Naive thymus-derived CD4-positive, alpha-beta T cell (primary cell): ENCODE measurements at places on chromosomes 16 and 17.
A peak's percentile ranks its signal among the peaks of the same experiment; 100 is the strongest.

DNA sequence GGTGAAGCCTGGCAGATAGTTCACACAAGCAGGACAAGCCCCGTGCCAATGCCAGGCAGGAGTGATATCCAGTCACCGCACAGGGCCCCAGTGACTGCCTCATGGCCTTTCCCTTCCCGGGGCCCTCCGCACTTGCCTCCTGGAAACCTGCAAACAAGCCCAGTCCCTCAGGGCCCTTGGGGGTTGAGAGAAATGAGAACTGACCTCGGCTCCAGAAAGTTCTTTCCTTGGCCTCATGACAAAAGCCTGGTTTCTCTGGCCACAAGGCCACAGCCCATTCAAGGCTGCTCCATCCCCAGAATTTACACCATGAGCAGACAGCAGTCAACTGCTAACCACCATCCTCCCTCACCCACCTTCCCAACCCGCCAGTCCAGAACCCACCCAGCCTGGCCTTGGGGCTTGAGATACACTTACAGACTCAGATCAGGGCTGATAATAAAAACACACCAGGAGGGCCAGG, 77.6 kb downstream of the CCDC182 start:
- DNase-seq = no peak

- DNase-seq = no peak
Measured at GRCh38 chr16:57470711-57471110, 8.2 kb downstream of the POLR2C start.

GRCh38 chr17:29617481-29618271, 5.0 kb downstream of the CORO6 start:
- peak; percentile 85 for DNase-seq

- no peak for DNase-seq
Measured at GRCh38 chr17:6509031-6509771, 47.2 kb downstream of the PITPNM3 start.

DNA sequence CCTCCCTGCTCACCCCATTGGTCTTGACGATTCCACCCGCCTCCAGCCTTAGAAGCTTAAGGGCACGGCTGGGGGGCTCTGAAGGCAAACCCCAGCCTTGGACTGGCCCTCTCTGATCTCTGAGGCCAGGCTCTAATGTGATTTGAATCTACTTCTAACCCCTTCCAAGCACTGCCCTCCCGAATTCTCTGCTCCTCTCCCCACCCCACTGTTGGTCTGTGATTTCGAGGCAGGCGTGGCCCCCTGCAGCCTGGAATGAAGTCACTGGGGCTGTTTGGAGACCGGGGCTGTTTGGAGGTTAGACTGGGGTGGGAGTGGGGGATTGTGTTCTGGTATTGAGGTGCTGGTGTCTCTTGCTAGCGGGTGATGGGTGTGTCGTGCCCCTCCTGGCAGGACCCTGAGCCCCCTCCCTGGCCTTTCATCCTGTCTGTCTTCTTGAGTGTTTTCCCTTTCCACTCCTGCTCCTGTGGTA, 2.2 kb downstream of the GRB7 start:
- no peak for DNase-seq

GRCh38 chr16:23113185-23113584, 36.1 kb downstream of the USP31 start:
- no peak for DNase-seq

DNA sequence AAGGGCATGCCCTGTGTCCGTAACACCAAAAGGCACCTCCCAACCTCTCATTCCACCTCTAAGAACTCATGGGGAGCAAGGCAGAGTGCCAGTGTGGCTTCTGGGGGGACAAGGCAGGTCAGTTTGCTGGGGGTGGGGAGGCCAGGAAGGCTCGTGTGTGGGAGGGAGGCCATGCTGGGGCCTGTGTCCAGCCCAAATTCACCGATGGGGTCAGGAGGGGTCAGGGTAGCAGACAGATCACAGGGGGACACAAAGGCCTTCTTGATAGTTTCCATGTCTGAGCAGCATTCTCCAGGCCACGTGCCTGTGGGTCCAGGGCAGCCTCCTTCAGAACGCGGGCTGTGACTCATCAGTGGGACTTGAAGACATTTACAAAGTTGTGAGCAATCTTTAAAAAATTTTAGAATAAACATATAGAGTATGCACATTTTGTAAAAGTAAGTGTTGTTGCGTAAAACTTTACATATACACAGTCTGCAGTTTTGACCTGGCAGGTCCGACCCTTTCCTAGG, 20.9 kb downstream of the SPACA3 start:
- DNase-seq = no peak

- no peak for DNase-seq
Measured at GRCh38 chr17:19785854-19786253, 37.8 kb upstream of the ALDH3A1 start.

DNA sequence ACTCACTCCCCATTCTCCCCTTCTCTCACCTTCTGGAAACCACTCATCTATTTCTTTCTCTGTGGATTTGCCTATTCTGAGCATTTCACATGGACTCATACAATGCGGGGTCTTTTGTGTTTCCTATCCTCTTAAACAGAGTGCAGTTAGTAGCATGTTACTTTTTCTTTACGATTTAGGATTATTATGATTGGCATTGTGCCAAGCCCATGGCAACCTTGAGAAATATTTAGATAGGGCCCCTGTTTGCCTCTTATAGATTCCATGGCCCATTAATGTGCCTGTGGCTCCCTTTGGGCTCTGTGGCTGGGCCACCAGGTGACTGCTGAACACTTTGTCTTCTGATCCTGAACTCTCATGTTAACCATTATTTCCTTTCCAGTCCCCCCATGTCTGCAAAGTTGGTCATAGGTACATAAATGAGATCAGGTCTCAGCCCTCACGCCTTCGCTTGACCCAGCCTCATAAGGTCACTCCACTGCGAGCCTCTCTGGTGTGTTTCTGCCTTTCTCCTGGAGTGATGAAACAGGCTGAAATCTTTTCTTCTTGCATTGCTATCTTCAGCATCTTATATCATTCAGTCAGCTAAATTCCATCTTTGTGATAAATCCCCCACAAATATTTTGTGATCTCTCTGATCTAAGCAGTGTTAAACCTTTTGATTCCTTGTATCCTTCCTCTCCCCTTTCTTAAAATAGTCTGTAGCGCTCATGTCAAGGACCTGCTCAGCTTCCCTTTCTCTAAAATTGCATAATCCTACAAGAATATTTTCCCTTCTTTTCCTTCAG, 44.0 kb downstream of the MYH3 start:
- DNase-seq = no peak

DNA sequence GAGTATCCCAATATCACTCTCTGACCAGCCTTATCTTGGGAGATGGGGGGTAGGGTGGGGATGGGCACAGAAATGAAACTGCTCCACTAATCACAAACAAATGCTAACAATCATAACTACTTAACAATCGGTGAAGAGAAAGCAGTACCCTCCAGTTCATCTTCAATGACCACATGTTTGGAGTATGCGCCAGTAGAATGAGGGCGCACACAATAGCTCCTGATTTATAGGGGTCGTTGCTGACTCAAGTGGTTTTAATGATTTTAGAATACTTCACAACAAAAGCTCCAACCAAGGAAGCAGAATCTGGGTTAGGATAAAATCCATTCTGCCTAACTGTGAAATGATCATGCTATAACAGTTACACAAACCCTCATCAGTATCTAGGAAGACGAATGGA, 184.4 kb downstream of the AATF start:
- no peak for DNase-seq

GRCh38 chr16:3716831-3717234, 491 bp downstream of the TRAP1 start:
- no peak for DNase-seq

DNA sequence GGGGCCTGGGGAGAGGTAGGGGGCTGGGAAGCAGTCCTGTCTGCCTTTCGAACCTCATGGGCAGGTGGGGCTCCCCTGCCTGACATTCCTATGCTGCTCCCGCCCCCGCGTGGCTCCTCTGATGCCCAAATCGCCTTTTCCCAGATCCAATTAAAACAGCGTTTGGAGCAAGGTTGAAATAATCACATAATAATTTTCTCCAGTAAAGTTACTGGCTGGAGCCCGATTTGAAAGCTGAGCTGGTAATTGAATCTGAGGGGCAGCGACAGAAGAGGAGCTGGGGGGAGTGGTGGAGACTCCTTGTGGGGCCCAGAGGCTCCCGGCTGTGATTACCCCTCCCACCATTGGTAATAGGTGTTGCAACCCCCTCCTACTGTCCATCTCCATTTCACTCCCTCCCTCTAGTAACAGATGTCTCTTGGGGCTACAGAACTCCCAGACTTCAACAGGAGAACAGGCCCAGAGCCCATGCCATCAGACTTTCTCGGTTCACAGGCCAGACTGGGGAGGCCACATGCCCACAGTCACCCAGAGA, 38.9 kb upstream of the C1QL1 start:
- no peak for DNase-seq

DNA sequence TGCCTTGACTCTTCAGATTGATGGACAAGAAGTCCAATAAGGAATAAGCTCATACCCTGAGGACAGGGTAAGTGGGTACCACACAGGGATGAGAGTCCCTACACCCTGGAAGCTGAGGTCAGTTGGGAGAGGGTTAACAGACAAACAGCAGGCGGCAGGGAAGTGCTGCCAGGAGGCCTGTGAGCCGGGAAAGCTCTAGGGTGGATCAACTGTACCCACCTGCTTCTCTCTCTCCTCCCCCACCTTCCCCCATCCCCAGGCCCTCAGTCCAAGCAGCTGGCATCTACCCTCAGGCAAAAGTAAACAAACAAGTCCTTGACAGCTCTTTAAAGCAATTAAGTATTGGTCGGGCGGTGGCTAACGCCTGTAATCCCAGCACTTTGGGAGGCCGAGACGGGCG, 20.7 kb upstream of the MYLK3 start:
- DNase-seq = no peak

- DNase-seq = no peak
Measured at GRCh38 chr16:17335826-17336529, 134.8 kb downstream of the XYLT1 start.

DNA sequence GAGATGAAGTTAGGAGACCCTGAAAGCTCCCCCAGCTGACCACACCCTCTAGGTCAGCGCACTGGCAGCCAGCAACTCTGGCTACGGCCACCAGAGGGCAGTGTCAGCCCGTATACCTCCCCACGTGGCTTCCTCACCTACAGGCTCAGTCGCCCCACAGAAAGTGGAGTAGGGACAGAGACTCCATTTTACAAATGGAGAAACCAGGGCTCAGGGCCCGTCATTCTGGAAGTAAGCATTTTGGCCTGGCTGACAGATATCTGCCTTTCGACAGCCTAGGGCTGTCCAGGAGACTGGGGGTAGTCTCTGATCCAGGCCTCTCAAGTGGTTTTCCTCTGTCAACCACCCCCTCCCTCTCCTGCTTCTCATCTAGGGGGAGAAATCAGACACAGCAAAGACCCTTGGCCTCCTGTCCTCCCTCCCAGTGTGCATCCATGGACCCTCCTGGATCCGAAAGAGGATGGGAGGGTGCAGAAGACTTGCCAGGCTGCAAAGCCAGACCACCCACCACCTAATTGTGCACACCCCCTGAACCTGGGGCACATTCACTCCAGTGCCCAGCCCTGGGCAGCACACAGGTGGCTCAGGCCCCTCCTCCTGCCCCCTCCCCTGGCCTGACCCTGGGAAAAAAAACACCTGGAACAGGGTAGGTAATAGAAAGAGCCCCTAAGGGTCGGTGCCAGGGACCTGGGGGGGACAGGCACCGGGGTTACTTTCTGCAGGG, 3.8 kb upstream of the HAP1 start:
- DNase-seq = peak; percentile 63

DNA sequence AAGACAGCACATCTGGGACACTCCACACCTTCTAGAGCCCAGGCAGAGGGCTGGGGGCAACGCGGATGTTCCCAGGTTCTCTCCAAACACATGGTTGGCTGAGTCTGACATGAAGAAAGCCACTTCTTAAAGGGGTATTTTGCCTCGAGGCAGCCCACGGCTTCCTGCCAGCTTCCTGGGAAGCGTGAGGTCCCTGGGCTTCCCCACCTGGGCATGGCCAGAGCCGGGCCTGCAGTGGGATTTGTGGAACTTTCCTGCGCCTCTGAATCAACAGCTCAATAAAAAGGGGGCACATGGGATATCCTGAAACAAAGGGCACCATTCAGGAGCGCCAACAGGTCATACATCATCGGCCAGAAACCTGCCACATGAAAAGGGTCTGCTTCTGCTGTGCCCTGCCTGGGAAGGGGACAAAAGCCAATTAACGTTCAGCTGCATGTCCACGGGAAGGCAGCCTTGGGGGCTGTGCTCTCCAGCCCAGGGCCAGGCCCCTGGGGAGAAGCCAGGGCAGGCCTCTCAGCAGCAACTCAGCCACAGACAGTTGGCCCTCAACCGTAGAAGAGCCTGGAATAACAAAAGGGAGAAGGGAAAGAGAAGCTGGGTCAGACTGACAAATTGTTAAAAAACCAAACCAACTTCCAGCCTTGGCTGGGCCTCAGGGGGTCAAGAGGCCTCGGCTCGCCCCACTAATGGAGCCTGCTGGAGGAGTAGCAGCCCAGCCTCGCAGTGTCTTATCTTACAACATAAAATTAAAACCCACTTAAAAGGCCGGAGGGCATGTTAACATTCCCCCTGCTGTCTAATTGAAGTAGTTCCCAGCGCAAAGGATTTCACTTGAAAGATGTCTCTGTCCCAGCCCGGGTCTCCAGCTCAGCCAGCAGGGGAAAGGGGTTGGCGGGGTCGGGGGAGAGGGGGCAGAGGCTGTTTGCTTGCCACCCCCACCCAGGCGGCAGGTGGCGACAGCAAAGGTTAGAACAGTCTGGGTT, 34.2 kb downstream of the TBX4 start:
- no peak for DNase-seq

DNA sequence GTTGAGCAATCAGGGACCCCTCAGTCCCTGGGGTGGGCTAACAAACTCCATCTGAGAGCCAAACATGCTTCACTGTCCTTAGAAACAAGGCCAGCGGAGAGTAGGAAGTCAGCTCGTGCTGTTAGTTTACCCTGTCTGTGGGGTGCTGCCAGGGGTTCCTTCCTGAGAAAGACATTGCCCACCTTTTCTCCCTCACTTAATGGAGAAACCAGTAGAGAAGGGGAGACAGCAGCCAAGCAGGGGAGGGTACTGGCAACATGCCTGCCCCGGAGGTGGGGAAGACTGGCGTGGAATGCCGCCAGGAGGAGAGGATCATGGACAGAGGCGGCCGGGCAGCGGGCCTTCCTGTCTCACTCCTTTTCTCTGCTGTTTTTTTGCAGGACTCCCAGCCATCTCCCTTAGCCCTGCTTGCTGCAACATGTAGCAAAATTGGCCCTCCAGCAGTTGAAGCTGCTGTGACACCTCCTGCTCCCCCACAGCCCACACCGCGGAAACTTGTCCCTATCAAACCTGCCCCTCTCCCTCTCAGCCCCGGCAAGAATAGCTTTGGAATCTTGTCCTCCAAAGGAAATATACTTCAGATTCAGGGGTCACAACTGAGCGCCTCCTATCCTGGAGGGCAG, 19.9 kb downstream of the SP2 start:
- DNase-seq = no peak

- DNase-seq = no peak
Measured at GRCh38 chr17:69725146-69725545, 310.6 kb downstream of the MAP2K6 start.

- DNase-seq = no peak
Measured at GRCh38 chr17:81716674-81716996, 4.6 kb downstream of the SLC25A10 start.

DNA sequence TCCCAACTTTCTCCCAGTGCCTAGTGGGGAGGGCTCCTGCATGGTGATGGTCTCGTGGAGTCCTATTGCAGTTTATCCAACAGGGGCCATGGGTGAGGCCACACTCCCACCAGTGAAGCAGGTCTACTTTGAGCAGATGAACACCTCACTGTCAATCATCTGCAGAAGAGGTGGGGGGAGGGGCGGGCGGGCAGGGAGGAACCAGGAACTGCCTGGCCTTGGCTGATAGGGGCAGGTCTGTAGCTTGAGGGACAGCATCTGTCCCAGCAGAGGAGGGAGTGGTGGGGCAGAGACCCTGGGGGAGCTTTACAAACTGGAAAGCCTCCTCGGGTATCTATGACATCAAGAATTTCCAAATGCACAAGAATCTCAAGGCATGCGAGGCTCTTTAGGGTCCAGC, 58.7 kb upstream of the ZNF423 start:
- no peak for DNase-seq
